Effector memory CD4-positive, alpha-beta T cell (primary cell): ENCODE measurements at places on chromosomes 12 and 14.

DNA sequence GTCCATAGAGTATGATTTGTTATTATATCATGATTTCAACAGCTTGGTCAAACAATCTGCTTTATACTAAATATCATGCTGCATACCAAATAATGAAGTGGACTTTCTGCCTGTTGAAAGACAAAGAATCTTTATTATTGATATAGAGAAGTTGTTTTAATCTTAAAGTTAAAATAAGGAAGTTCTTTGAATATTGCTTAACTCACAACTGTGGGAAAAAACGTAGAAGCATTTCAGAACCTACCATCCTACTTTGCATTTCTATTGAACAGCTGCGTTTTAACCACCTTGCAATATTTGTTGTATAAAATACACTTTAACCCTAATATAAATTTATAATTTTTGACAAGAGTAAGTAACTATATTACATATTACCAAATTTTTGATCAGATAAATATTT, 22.9 kb upstream of the ARL1 start:
- no peak for DNase-seq

DNA sequence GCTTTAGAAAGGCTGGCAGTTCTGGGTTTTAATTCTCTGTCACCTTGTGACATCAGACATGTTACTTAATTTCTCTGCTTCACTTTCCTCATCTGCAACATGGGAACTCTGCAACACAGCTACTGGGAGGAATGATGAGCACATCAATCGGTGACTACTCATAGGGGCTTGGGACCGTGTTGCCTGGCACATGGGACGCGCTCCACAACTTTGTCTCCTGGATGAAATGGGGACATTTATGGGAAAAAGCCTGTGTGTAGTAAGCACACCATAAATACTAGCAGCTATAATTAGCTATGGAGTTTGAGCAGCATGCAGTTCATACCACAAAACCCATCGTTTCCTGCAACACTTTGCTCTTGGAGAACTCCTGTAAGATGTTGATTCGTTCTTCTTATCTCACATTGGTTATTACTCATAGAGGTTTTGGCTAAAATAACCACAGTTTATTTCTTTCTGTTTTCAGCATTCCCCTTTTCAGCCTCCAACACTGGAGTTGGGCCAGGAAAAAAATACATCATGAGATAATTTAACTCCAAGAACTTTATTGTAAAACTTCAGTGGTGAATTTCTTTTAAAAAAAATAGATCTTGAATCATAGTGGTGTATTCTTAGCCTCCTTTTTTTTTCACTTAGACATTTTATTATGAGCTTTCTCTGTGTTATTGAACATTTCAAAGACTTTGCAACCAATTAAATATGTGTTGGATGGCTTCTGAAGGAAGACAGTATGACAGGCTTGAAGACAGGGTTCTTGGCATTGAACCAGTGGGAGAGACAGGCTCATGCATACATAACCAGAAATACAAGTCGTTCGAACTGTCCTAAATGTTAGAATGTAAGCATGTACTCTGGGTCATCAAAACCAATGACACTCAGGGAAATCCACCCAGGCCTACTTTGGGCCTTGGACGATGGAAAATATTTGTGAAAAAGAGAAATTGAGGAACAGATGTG, 72.7 kb downstream of the RIN3 start:
- peak; percentile 15 for DNase-seq

DNA sequence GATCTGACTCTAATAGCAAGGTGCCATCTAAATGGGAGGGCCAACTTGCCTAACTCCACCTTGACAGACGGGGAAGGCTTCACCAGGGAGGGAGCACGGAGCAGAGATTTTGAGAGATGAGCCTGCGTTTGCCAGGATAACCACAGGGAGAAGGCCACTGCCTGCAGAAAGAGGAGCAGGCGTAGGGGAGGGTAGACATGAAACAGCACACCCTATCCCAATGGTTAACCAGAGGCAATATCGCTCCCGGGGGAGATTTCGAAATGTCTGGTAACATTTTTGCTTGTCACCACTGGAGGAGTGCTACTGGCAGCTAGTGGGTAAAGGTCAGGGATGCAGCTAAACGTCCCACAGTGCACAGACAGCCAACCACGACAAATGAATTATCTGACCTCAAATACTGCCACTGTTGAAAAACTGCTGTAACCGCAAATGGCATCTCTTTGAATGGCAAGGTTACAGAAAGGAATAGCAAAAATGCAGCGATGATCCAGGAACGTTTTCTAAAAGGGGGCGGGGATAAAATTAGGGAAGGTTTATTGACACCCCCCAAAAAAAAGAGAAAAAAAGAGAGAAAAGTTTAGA, 126.0 kb upstream of the ATF7IP start:
- no peak for DNase-seq

DNA sequence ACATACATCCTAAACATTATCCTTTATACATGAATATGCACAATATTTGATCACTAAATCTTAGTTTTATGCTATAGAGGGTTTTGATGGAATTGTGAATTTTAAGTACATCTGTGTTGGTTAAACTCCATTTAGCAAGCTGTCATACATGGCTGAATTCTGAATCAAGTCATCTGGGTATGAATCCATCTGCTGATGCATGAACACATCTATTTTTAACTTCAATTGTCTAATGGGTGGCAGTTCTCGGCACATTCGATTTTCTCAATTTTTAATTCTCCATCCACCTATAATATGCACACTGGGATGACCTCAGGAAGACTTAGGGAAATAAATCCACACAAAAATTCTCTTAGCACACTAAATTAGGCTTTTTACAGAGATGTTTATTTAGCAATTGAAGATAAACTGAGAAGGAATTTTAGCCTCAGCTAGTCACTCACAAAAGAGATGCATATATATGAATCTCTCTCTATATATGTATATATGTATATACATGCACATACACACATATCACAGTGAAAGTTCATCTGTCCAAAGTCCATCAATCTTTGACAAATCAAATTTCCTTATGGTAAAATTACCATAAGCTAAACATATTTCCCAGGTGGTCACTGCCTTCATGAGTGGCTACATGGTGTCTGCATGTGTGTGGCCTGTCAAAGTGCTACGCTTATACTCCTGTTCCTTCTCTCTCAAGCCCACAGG, 44.5 kb upstream of the VPS33A start:
- DNase-seq: no peak

DNA sequence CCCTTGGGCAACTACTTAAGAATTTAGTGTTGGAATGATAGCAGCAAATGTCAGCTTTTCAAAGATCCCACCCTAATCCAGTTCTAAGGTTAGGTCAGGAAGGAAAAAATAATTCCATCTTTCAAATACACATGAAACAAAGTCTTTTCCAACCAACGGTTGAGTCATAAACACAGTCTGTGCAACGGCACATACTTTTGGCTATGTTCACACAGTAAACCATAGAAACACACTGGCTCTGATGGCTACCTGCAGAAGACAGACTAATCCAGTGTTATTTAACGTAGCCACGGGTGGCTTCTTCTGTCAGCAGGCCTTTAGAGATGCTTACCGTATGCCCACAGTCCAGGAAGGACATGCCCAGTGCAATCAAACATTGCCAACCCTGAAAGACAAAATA, 35.7 kb downstream of the HIGD1C start:
- no peak for DNase-seq

GRCh38 chr14:38838049-38838978, 264.7 kb downstream of the SEC23A start:
- DNase-seq: no peak

- DNase-seq: no peak
These were observed 247.9 kb downstream of the NELL2 start for GRCh38 chr12:44628180-44628579.

DNA sequence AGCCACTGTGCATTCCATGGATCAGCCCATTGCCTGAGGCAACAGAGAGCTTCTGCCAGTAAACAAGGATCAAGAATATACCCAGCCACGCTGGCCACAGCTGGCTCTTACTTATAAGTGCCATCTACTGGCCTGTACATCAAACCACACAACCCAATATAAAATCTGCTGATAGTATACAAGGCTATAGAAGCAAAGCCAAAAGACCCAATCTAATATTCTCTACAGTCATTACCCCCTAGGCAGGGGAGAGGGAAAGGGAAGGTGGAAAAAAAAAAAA, 4.4 kb upstream of the FAM186B start:
- DNase-seq: no peak

DNA sequence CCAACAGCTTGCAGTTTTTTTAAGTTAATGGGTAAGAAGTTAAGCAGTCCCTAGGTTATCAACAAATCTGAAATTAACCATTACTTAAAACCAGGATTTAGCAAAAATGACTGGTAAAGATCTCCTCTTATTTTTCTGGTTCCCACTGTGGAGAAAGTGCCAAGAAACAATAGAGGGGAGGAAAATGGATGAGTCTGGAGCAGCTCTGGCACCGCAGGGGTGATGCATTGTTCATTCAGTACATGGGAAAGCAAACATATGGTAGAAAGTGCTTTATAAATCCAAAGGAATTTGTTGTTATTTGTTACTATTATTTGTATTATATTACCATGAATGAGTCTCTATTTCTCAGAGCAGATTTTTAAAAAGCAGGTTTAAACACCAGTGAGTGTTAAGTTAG, 92.2 kb downstream of the DYRK2 start:
- DNase-seq: no peak

- no peak for DNase-seq
These were observed 191.4 kb downstream of the SNAPC1 start for GRCh38 chr14:61953602-61954001.

DNA sequence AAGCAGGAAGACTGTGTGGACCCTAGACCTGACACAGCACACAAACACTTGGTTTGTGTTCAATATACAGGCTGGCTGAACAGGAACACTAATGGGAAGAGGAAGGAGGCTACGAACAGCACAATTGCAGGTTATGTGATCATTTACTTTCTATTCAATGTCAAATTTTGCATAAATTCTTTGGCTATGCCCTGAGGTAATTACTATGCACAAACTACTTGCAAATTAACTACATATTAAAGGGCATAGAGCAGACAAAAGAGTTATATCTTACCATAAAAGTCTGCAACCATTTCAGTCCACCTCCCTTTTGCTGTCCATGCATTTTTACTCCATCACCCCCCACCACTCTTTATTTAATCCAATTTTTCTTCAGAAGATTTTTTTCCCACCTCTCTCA, 291.2 kb upstream of the TMTC1 start:
- no peak for DNase-seq

GRCh38 chr12:11684393-11684792, 34.9 kb downstream of the ETV6 start:
- DNase-seq: no peak

DNA sequence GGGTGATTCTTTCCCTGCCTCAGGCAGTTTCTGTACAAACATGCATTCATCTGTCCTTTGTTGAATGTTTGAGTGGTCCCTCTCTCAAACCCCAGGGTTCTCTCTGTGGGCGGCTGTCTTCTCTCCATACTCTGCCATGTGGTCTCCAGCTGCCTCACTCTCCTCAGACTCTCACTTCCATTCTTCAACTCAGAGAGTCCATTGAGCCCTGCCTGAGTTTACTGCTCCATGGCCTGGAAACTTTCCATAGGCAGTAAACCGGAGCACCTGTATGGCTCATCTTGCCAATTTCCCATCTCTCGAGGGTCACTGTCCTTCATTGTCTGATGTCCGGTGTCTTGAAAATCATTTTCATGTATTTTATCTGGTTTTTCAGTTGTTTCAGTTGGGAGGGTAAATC, 11.3 kb downstream of the C14orf132 start:
- DNase-seq: no peak

DNA sequence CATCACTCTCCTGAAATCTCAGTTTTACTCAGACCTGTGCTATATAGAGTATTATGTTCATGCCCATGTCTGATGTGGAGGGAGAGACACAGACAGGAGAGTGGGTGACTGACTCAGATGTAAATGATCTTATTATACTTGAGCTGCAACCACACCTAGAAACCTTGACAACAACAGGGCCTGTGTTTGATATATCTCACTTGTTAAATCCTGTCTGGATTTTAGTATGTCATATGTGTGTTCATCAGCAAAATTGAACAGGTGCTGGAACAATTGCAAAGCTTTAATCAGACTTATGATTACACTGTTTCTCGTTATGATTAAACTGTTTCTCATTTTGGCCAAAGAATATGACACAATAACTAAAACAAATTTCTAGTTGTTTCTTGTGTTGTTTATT, 37.7 kb downstream of the DIP2B start:
- DNase-seq: no peak

DNA sequence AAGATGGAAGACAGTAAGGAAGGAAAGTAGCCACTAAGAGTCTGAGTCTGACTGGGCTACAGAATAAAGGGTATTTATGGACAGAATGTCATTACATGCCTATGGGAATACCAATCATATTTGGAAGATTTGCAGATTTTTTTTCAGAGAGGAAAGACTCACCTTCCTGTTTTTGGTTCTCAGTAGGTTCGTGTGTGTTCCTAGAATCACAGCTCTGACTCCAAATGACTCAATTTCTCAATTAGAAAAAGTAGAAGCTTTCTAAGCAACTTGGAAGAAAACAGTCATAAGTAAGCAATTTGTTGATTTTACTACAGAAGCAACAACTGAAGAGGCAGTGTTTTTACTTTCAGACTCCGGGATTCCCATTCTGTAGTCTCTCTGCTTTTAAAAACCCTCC, 15.4 kb upstream of the PAPLN start:
- no peak for DNase-seq

DNA sequence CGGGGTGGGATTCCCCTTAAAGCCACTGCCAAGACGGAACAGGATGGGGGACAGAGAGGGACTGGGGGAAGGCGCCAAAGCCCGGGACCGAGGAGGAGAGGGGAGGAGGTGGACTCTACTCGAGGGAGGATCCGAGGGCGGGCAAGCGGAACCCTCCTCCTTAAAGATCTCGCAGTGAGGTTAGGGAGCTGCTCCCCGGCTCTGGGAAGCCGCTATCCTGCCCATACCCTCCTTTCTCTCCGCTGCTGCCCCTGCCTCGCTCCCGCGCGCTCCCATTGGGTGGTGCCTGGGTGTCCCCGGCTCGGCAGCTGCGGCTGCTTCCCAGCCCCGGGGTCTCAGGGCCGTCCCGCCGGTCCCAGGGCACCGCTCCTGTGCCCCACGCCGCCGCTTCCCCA, 16.4 kb downstream of the KRT18 start:
- no peak for DNase-seq

- peak; percentile 15 for DNase-seq
These were observed 5.8 kb upstream of the PHLDA1 start for GRCh38 chr12:76037130-76038103.

- DNase-seq: no peak
These were observed 50.9 kb upstream of the PKP2 start for GRCh38 chr12:32947206-32948067.

GRCh38 chr14:92759679-92760523, 11.5 kb upstream of the LGMN start:
- DNase-seq: no peak

DNA sequence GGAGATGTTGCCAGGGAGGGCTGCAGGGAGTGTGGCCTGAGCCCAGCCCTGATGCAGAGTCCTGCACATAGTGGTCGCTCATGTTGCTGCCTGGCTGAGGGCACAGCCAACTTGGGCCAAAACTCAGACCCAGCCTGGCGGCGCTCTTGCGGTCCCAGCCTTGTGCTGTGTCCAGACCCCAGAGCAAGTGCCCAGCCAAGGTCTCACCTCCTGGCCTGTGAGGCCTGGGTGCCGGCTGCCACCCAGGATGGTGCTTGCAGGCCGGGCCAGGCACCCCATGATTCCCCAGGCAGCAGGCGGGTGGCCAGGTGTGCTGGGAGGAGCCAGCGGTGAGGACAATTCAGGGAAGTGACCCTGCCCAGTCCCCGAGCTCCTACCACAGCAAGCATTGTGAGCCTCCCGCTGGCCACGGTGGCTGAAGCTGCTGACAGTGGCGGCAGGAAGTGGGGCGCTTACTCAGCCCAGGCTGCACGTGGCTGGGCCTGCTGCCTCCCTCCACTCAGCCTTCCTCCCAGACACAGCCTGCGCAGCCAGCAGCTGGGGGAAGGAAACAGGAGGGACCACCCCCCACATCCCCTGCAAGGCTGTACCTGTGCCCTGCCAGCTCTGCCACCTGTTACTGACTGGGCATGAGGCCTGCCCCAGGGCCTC, 17.7 kb upstream of the PGF start:
- no peak for DNase-seq
